ENCODE measurements at places on chromosomes 7 and 10.
A peak's percentile ranks its signal among the peaks of the same experiment; 100 is the strongest.

DNA sequence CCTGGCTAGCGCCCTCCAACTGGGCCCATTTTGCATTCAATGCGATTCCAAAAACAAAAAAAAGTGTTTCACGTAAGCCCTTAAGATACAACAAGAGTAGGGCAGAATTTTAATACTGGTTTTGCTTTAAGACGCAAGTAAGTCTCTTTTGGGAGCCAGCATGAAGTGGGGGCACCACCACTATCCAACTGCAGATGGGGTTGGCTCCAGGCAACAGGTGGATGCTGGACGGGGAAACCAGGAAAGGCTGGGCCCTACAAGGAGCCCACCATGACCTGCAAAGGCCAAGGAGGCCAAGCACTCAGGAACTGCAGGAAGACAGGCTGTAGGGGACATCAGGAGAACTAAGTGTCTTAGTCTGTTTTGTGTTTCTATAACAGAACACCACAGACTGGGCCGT, 86.5 kb upstream of the INSIG1 start:
- DNase-seq = no peak

DNA sequence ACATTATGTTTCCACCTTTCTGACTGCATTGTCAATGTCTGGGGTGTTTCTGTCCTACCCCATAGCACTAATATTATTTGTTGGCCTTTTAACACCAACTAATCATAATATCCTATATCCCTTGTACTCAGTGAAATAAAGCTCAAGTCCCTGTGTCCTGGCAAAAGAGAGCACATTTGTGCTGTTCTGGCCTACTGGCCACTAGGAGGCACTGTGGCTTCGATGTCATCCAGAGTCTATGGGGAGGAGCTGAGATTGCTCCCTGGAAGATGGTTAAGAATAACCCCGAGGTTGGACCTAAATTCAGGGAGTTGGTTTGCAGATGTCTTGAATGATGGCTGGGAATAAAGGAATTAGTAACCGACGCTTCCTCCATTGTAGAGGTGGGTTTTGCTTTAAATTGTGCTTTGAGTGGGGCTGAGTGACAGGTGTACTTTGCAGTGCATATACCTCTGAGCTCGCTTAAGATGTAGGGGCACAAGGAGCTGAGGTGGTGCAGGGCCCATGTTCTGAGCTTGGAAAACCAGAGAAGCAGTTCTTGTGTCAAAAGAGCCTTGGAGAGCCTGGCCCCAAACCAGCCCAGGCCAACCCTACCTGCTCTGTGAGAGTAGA, 191.2 kb upstream of the PRSS1 start:
- no peak for DNase-seq

DNA sequence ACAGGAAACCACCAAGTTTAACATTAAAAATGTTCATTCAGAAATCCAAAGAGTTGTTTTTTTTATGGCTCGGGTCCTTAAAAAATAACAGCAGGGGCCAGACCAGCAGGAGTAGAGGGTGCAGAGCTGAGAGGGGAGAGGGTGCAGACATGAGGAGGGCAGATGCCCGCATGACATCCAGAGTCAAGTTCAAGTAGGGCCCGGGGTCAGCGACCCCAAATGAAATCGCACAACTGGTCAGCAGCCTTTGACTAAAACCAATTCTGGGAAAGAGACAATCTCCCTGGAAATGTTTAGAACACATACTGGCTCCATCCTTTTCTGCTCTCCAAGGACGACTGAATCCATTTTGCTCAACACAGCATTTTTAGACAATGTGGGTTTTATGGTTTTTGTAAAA, 297.5 kb downstream of the FGFR2 start:
- no peak for DNase-seq

DNA sequence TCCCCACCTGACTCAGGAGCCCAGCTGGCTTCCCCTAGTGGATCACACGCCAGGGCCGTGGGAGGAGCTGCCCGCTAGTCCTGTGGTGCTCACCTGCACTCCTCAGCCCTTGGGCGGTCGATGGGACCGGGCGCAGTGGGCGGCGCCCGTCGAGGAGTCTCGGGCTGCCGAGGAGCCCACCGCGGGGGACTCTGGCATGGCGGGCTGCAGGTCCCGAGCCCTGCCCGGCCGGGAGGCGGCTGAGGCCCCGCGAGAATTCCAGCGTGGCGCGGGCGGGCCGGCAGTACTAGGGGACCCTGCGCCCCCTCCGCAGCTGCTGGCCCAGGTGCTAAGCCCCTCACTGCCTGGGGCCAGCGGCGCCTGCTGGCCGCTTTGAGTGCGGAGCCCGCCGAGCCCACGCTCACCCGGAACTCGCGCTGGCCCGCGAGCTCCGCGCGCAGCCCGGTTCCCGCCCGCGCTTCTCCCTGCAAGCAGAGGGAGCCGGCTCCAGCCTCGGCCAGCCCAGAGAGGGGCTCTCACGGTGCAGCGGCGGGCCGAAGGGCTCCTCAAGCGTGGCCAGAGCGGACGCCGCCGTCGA, 367.9 kb downstream of the TYW1 start:
- DNase-seq = no peak

- DNase-seq = peak; percentile 44
Measured at GRCh38 chr10:21526860-21527597, 1.5 kb upstream of the SKIDA1 start.

GRCh38 chr7:20737840-20738448, 48.7 kb downstream of the SP8 start:
- no peak for DNase-seq

DNA sequence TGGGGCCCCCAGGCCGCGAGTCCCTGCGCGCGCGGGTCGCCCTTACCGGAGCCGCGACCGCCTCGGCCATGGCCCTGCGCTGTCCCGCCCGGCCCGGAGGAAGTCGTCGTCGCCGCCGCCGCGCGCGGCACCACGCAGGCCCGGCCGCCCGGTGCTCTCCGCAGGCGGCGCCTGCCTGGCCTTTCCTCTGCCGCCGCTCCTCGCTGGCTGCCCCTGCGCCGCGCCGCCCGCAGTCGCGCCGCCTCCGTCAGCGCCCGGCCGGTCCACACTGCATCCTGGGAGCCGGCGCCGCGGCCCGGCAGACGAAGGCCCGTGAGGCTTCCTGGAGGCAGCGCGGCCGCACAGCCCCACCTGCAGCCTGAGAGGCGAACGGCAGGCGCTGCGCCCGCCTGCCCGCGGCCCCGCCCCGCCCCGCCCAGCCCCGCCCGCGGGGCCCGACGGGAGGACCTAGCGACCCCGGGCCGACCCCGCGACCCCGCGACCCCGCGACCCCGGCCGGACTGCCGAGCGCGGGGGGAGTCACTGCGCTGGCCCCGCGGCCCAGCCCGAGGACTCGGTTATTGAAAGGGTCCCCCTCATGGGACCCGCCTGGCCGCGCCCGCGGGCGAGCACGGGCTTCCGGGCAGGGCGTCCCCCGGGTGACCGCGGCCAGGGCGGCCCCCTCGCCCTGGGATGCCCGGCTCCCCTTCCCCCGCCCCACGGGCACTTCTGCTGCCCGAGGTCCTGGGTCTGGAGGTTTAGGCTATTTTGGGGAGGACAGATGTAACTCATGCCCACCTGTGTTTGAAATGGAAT, at the start of gene ZNF746:
Gene ZNF746 (minus strand): TSS at position 343 of the 795 bp plus-strand sequence. CDS start 273 bp downstream, at position 70.
- DNase-seq = peak; percentile 84

Measured in T-helper 1 cell (primary cell).